Uterus (tissue), 4 donors: ENCODE measurements at places on chromosomes 4 and X.

- no peak for DNase-seq
- H3K27ac ChIP-seq, result no peak overlapping the region
- H3K4me1 ChIP-seq, result no peaks in the 10 kb centered on the region
- no peaks in the 10 kb centered on the region for H3K36me3 ChIP-seq
Observed at GRCh38 chr4:73904491-73904890, 35.3 kb downstream of the CXCL1 start.

- no peak overlapping the region for H3K4me3 ChIP-seq
Observed at GRCh38 chrX:22220941-22221340, 51.8 kb upstream of the CBLL2 start.

DNA sequence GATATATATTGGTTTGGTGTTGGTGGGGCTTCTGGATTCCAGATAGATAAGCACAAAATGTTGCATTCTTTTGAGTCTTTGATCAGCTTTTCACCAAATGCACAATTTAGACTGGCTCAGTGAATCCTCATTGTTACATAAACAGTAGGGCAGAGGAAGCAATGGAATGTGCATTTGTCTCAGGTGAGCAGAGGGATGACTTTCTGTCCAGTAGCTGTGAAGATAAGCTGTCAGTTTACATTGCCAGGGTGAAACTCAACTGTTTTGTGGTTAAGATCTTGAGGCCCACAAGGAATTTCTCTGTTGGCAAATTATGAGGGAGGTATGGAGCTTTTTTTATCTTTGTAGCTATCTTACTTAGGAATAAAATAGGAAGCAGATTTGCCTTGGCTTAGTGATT, 168.0 kb downstream of the GALNTL6 start:
- H3K4me1 ChIP-seq, result no peaks in the 10 kb centered on the region
- no peaks in the 10 kb centered on the region for H3K36me3 ChIP-seq
- no peak overlapping the region for H3K27ac ChIP-seq
- no peaks in the 10 kb centered on the region for H3K27me3 ChIP-seq
- DNase-seq, result no peak
- no peak overlapping the region for H3K4me3 ChIP-seq

DNA sequence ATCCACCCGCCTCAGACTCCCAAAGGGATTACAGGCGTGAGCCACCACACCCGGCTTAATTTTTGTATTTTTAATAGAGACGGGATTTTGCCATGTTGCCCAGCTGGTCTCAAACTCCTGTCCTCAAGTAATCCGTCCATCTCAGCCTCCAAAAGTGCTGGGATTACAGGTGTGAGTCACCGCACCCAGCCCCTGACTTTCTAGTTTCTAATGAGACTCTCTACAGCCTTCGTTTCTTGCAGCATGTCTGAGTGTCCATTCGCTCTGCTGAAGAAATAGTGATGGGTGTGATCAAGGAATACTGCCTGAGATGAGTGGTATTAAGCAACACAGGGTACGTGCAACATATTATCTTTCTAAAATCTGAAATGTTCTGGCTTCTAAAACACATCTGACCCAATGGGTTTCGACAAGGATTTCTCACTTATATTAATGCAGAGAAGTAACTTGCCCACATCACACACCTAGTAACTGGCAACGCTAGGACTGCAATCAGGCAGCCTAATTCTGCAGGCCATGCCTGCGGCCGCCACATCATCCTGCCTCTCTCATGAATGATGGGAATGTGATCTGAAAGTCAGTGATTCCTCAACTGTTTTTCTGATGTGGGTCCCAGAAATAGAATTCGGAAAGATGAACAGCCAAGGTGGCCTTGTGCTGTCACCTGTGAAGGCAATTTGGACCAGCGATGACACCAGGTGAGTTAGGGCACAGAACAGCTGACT, 74.3 kb downstream of the RBM47 start:
- no peaks in the 10 kb centered on the region for H3K4me1 ChIP-seq
- H3K27me3 ChIP-seq, result no peaks in the 10 kb centered on the region
- H3K27ac ChIP-seq, result no peak overlapping the region
- H3K4me3 ChIP-seq, result no peak overlapping the region
- H3K36me3 ChIP-seq, result no peaks in the 10 kb centered on the region

DNA sequence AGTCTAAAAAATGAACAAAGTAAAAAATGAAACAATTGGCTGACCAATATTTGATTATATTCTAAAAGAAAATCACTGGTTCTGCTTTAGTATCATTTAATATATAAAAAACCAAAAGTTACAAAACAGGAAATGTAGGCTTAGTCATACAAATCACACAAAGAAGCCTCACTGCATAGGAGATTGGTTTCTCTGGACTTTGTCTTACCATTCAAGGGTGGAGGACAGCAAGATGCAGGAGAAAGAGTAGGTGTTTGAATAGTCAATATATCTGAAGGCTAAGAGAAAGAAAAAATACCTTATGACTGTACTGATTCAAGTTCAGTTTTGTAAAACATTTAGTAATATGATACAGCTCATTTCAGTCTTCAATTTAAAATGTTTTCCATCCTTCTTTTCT, 28.6 kb upstream of the TAF9B start:
- DNase-seq, result no peak
- H3K4me3 ChIP-seq, result no peak overlapping the region
- H3K27me3 ChIP-seq, result no peaks in the 10 kb centered on the region
- H3K4me1 ChIP-seq, result no peaks in the 10 kb centered on the region
- no peaks in the 10 kb centered on the region for H3K36me3 ChIP-seq

GRCh38 chr4:184838249-184839074, 12.7 kb upstream of the ACSL1 start:
- H3K4me3 ChIP-seq, result no peak overlapping the region
- no peaks in the 10 kb centered on the region for H3K4me1 ChIP-seq
- DNase-seq, result no peak
- no peaks in the 10 kb centered on the region for H3K36me3 ChIP-seq

DNA sequence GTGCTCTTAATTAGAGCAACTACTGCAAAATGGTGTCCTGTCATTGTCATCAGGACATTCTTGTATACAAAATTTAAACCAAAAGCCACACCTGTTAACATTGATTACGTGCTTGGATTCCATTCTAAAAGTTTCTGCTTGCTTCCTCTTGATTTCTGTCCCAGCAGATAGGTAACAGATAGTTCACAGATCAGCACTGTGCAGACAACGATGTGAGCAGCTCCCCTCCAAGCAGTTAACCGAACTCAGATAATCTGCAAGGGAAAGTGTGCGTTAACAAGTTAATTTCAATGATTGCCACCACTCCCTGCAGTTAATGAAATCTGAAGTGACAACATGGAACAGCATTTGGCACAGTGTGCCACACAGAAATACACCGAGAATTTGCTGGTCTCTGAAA, 54.4 kb upstream of the RELL1 start:
- no peak overlapping the region for H3K27ac ChIP-seq
- H3K27me3 ChIP-seq, result no peaks in the 10 kb centered on the region
- no peaks in the 10 kb centered on the region for H3K4me1 ChIP-seq
- H3K36me3 ChIP-seq, result no peaks in the 10 kb centered on the region

GRCh38 chr4:1903035-1903434, 31.8 kb downstream of the NSD2 start:
- no peaks in the 10 kb centered on the region for H3K4me1 ChIP-seq
- no peak overlapping the region for H3K27ac ChIP-seq
- H3K27me3 ChIP-seq, result no peaks in the 10 kb centered on the region

GRCh38 chr4:169228076-169228475, 42.7 kb downstream of the SH3RF1 start:
- H3K27ac ChIP-seq, result no peak overlapping the region
- H3K36me3 ChIP-seq, result no peaks in the 10 kb centered on the region
- no peak for DNase-seq
- H3K4me3 ChIP-seq, result no peak overlapping the region

DNA sequence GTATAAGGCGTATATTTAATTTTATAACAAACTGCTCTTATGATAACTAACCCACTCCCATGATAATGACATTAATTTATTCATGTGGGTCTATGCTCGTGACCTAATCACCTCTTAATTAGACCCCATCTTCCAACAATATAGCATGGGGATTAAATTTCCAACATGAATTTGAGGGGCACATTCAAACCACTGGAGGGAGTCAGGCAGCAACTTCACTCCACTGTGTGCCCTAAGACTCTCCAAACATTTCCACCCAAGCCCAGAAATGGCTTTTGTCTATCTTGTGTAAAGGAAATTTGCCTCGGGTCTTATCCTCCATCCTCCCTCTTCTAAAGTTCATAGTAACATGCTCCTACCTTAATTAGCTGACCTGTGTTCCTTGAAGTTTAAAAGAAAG, 616.1 kb upstream of the CPEB2 start:
- H3K27me3 ChIP-seq, result no peaks in the 10 kb centered on the region
- no peaks in the 10 kb centered on the region for H3K4me1 ChIP-seq
- no peaks in the 10 kb centered on the region for H3K36me3 ChIP-seq
- no peak overlapping the region for H3K27ac ChIP-seq
- no peak for DNase-seq

GRCh38 chr4:151152028-151152427, 52.6 kb downstream of the RPS3A start:
- no peaks in the 10 kb centered on the region for H3K4me1 ChIP-seq
- DNase-seq, result no peak
- no peaks in the 10 kb centered on the region for H3K36me3 ChIP-seq
- H3K27me3 ChIP-seq, result no peaks in the 10 kb centered on the region
- no peak overlapping the region for H3K27ac ChIP-seq

DNA sequence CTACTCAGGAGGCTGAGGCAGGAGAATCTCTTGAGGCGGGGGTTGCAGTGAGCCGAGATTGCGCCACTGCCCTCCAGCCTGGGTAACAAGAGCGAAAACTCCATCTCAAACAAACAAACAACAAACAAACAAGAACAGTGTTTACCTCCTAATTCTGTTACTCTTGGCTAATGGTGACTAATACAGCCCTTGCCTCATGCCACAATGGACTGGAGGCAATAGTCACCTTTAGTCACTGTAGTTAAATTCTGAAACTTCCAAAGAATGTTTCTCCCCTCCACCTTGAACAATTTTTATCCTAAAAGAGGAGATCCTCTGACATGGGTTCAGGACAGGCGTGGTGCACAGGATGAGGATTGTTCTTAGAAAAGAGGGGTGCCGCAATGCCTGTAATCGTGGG, 241.2 kb upstream of the CTSO start:
- H3K4me1 ChIP-seq, result no peaks in the 10 kb centered on the region
- no peak overlapping the region for H3K27ac ChIP-seq
- H3K4me3 ChIP-seq, result no peak overlapping the region
- H3K36me3 ChIP-seq, result no peaks in the 10 kb centered on the region
- no peak for DNase-seq

DNA sequence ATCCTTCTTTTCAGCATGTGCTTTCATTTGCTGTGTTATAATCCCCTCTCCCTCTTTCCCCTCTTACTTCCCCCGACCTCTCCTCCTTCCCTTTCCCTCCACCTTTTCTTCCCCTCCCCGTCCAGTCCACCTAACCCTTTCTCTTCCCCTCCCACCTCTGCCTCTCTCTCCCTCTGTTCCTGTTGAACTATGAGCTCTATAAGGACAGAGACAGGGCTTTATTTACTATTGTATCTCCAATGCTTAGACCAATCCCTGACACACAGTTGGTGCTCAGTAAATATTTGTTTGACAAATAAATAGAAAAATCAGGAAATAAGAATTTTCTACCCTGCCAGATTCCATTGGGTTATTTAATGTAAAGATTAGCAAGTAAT, 60.8 kb downstream of the EGF start:
- DNase-seq, result no peak
- no peaks in the 10 kb centered on the region for H3K36me3 ChIP-seq
- H3K27me3 ChIP-seq, result no peaks in the 10 kb centered on the region
- H3K4me1 ChIP-seq, result no peaks in the 10 kb centered on the region
- no peak overlapping the region for H3K4me3 ChIP-seq
- no peak overlapping the region for H3K27ac ChIP-seq

GRCh38 chrX:38627683-38628082, 66.3 kb downstream of the TSPAN7 start:
- no peak for DNase-seq
- H3K27me3 ChIP-seq, result no peaks in the 10 kb centered on the region
- H3K4me3 ChIP-seq, result no peak overlapping the region
- no peaks in the 10 kb centered on the region for H3K36me3 ChIP-seq
- no peak overlapping the region for H3K27ac ChIP-seq
- no peaks in the 10 kb centered on the region for H3K4me1 ChIP-seq

DNA sequence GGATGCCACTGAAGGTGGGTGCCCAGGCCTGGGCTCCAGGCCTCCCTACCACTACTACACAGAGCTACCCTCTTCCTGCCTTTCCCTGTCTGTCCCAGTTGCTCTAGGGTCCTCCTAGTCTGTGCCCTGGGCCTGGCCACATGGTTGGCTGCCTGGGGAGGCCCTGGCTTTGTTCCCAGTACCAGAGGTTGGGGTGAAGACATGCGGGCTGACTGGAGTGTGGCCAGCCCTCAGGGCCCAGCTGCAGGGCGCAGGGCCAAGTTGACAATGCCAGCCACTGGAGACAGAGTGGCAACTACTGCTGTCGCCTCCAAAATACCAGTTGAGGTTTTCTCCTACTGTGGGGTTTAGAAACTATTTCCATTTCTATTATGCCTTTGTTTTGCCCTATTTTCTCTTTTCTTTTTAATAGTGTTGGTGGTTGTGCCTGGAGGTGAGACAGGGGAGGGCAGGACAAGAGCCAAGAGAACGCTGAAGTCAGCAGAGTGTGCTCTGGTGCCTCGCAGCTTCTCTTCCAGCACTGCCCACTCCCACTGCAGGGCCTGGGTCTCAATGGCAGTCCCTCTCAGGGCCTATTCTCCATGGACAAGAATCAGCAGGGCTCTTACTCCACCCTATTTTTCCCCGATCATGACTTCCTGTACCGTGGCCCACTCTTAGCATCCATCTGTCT, 32.2 kb upstream of the XPNPEP2 start:
- DNase-seq, result no peak
- H3K4me3 ChIP-seq, result no peak overlapping the region
- no peaks in the 10 kb centered on the region for H3K36me3 ChIP-seq
- no peaks in the 10 kb centered on the region for H3K27me3 ChIP-seq
- H3K4me1 ChIP-seq, result no peaks in the 10 kb centered on the region

DNA sequence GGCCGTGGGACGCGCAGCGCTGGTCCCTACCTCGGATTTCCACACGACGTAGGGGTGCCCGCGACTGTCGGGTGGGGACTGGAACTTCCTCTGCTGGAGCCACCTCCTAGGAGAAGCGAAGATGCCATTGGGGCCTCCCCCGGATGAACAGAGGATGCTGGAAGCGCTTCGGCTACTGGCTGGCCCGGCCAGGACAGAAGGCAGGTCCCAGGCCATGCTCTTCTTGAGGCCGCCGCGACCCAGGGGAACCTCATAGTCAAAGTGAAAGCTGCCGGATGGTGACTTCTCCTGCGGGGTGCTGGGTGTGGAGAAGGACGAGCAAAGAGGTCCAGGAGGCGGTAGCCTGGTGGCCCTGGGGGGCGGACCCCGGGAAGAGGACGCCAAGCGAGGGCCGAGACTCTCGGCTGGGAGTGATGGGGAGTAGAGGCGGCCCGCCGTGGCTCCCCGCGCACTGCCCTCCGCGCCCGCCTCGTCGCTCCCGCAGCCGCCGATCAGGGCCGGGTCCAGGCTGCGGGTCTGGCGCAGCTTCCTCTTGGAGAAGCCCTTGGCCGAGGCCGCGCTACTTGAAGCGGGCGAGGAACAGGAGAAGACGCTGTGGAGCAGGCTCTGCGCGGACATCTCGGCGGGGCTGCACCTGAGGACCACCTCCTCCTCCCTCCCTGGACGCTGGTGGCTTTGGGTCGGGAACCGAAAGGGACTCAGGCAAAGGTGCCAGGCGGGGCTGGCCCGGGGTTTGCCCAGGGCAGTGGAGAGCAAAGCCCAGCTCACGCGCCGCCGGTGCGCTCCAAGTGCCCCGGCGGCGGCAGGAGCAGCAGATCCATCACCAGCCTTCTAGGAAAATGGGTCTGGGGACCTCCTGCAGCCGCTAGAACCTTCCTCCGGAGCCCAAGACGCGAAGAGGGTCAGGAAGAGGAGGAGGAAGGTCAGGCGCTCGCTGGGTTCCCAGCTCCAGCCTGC, 1.2 kb downstream of the ARHGAP6 start:
- no peaks in the 10 kb centered on the region for H3K27me3 ChIP-seq
- H3K4me3 ChIP-seq, result peak overlapping the region; percentile 50
- peak overlapping the region; percentile 81 for H3K27ac ChIP-seq
- peak; percentile 26 for DNase-seq
- H3K36me3 ChIP-seq, result no peaks in the 10 kb centered on the region
